ENCODE measurements at places on chromosomes 5 and 9.

GRCh38 chr9:38062498-38063362 is 6.3 kb downstream of the SHB start:
- DNase-seq, result no peak

DNA sequence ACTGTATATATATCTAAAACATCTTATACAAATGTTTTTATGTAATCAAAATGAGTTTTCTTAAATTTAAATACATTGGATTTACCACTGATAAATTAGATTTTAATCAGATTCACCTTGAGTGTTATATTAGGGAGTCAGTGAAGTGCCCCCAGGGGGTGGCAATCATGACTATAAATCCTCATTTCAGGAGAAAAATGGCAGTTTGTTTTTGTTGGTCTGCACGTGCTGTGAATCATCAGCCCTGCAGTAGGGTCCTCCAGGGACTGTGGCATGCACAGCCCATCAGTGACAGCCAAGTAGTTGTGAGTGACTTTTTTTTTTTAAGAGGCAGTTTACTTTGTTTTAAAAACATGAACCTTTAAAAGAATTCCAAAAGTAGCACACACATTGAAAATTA is 65.2 kb downstream of the ZSWIM6 start:
- no peak for DNase-seq

DNA sequence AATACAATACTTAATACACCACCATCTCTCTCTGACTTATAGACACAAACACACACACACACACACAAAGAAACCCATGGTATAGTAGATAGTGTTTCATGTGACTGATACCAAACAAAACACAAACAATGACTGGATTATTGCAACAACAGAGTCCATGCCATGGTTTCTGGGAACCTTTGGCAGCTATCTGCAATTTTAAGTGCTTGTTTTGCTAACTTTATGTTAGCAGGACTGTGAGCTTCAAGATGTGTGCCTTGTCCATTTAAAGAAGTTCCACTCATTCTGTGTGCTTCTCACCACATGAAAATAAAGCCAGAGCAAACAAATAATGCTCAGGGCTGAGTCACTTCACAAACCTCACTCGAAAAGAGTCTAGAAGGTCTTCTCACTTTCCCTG is 15.1 kb upstream of the LURAP1L start:
- no peak for DNase-seq

- no peak for DNase-seq
Measured at GRCh38 chr5:139788294-139788910, 7.2 kb upstream of the PSD2 start.

DNA sequence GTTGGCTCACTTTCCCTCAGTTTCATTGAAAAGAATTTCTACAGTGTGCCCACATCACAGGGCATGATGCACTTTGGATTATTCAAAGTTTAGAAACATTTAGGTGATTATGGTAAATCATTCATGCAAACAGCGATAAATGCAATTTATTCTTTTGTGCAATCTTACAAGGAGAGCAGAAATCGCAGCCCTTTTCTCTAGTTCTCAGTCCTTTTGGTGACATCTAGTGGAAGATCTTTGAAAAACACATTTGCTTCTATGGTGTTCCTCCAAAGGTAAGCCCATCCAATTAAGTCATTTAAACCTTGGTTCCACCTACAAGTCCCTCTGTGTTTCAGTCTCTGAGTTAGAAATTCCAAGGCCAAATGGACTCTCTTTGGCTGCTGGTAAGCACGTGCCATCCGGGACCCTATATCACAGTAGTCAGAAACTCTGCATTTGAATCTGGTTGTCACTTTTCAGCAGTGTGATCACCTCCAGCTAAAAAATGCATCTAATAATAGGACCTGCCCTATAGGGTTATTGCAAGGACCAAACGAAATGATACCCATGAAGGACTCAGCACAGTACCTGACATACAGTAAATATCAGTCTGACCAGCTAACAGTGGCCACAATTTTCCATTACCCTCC is 66.4 kb downstream of the MACROH2A1 start:
- peak; percentile 84 for DNase-seq

GRCh38 chr5:95730730-95731570 is at the start of gene RHOBTB3:
Gene RHOBTB3, plus strand, starts transcription at chr5:95731336. Its CDS starts 347 bp downstream, at chr5:95731683.
- peak; percentile 22 for DNase-seq

- peak; percentile 15 for DNase-seq
Measured at GRCh38 chr9:6354072-6354686, 26.0 kb downstream of the TPD52L3 start.

DNA sequence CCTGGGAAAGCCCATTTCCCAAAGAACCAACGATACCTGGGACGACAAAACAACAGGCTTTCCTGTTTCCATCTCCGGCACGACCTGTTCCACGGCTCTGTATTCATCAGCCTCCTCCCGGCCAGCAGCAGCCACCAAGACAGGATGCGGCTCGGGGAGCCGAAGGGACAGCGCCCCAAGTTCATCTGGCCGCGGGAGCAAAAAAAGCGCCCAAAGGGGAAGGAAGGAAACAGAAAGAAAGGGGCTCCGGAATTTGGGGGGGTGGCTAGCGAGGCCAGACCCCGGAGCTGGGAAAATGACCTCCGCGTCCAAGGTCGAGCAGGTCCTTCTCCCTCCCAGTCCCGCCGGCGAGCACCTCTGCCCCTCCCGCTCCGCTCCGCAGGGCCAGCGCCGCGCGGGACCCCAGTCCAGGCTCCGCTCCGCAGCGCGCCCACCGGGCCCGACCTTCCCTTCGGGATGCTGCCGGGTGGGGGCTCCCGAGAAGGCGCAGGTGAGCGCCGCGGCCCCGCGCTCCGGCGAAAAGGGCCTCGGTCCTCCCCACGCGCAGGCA is 608 bp downstream of the ELOVL7 start:
- DNase-seq, result peak; percentile 37

DNA sequence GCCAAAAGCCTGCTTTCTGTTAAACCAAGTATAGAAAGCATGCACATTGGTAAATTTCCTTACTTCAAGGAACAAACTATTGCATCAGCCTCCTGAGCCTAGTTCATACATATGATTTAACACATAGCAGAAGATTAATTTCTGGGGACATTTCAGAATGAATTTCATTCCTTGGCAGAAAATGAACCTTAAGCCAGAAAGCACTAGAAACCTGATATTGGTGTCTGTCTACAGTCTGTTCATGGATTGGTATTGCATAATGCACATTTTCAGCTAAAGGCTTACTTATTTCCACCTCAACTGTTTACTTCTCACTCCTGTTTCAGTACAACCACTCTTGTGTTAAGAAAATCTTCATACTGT is 1471.8 kb upstream of the NUDT12 start:
- DNase-seq, result no peak

GRCh38 chr5:163506726-163507125 is 1.3 kb downstream of the MAT2B start:
- no peak for DNase-seq

- peak; percentile 69 for DNase-seq
Measured at GRCh38 chr9:128412120-128412790, 8.4 kb upstream of the CERCAM start.

DNA sequence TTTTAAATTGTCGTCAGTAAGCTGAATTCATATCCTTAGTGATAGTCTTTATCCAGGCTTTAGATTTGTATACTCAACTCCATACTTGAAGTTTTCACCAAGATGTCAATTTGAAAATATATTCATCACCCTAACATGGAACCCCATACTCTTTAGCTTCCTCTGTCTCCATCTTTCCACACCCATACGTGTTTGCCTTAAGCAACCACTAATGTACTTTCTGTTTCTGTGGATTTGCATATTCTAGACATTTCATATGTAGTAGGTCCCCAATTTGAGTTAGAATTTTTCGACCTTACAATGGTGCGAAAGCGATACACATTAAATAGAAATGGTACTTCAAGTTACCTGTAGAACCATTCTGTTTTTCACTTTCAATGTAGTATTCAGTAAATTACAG is 65.2 kb downstream of the NSD1 start:
- DNase-seq, result no peak

DNA sequence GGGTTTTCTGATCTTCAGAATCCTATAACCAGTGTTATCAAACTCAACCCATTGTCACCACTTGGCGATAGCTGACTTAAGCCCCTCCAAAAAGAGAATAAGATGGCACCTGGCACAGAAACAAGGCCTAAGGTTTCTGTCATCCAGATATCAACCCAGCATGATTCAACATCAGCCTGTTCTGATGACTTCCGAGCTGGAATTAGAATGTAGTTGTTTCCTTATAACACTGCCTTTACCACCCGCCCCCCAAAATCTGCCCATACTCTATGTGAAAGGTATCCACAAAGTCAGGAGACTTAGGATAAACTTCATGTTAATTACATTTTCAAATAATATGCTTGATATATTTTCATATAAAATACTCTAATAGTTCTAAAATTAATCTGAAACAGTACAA is 5.2 kb downstream of the KLF9 start:
- DNase-seq, result no peak

- DNase-seq, result no peak
Measured at GRCh38 chr9:19408316-19408692, 505 bp upstream of the ACER2 start.

DNA sequence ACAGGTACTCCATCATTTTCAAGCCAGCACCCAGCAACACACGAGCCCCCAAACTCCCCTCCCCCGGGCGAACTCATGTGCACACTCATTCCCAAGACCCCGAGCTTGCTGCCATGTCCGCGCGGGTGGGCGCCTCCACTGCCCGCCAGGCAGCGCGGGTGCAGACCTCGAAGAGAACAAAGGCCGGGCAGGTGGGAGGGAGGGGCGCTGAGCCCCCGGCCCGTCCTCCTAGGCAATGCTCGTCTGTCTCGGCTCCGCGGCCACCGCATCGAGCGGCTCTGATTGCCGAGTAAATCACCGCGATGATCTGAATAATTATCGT is 47.1 kb upstream of the PSD2 start:
- DNase-seq, result no peak

DNA sequence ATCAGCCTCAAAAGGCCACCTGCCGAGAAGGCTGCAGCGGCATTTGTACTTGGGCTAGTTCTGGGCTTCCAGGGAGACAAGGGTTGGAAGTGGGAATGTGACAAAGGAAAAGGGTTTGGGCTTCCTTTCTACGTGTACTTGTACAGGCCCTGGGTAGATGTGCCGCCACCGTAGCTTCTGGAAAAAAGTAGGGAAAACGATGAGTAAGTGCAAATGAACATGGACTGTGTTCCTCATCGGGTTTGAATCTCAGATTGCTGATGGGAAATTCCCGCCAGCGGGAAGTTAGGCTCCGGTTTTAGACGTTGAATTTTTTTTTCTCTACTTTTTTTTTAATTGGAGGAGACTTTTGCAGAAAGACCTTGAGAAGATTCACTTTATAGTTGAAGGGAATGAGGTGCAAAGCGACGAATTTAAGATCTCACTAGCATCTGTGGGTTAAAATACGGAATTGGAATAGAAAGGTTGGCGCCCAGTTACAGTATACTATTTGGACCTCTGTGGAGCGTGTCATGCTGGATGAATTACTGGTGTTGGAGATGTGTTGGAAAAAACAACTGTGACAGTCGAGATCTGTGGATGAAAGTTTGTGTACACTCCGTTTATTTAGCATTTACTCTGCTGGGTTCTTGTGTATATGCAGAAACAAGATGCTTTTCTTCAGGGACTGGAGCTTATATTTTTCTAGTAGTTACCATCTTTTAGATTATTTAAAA is 1.2 kb downstream of the G3BP1 start:
- no peak for DNase-seq

DNA sequence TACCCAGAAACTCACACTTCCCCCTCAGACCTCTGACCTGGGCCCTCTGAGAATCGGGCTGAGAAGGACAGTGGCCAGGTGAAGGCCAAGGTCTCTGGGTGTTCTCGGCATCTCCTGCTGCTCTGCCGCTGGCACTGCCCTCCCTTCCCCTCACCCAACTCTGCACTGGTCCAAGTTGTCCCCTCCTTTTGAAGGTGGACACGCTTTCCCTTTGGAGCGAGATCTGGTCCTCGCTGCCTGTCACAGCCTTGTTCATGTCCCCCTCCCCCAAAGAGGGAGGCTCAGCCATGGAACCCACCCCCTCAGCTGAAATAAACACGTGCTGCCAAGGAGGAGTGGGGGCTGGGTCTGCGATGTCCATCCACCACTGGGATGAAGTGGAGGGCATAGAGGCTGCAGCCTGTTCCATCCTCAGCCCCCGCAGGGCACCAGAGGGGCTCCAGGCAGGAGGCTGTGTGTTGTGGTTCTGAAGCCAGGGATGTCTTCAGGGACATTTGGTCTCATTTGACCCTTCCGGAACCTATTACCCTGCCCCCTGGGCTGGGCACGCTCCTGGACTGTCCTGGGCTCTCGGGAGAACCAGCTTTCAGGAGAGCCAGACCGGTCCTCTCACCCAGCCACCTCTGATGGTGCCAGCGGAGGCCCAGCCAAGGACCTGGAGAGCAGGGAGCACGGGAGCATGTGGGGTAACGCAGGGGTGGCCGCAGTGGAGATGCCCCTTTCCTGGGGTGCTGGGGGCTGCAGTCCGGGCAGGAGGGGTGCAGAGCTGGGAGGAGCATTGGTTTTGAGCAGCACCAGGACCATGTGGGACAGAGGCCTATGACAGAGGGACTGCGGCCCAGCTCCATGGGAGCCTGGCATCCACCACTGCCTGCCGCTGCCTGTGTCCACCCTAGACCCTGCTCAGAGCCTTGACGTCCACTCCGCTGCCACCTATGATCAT is 4.7 kb upstream of the LCN2 start:
- DNase-seq, result no peak

DNA sequence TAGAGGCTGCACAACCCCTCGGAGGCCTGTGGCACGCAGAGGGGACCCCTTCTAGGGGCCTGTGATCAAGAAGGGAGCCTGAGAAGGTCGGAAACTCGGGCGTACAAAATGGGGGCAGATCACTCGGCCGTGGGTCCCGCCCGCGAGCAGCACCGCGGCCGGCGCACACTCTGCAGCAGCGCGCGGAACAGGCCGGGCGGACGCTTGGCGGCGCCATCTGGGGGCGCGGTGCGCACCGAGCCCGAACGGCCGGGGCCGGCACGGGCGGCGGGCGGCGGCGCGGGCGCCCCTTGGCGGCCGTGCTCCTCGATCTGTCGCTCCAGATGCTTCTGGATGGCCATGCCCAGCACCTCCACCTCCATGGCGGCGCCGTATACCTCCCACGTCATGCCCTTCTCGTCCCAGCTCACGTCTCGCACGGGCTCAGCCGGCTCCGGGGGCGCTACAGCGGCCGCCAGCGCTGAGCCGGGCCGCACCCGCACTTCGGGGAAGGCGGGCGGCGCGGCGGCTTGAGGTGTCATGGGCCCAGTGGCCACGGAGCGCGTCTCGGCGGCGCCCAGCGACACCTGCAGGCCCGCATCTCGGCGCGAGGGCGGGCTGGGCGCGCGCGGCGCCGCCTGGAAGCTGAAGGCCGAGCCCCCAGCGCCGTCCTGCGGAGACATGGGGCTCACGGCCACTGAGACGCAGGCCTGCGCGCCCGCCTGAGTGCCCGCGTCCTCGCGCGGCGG is 13.1 kb downstream of the GPRIN1 start:
- no peak for DNase-seq

DNA sequence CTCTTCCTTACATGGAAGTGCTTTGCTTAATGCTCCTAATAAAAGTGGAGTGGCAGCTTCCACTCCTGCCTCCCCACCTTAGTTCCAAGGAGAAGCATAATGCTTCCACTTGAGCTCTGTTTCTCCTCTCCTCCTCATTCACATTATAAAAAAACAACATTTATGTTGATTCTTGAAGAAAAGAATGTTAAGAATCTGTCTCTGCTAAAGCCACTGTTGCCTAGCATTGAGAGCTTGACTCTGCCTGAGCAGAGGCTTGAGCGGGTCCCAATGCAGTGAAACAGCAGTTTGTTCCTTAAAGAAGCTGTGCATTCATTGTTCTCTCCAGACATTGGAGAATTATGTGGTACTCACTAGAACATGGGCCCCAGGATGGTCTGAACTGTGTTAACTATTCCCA is 101.5 kb upstream of the GHR start:
- DNase-seq, result no peak

GRCh38 chr9:136609838-136610311 is 52.8 kb upstream of the EGFL7 start:
- no peak for DNase-seq
